ENCODE measurements at places on chromosomes 5 and 9. TPM values are rescaled to one million over a fixed set of nuclear protein-coding genes. Genes with fewer than 3 reads are reported as not detected.

PCDHGA11 gene
- 11.1 TPM for total RNA-seq

DNA sequence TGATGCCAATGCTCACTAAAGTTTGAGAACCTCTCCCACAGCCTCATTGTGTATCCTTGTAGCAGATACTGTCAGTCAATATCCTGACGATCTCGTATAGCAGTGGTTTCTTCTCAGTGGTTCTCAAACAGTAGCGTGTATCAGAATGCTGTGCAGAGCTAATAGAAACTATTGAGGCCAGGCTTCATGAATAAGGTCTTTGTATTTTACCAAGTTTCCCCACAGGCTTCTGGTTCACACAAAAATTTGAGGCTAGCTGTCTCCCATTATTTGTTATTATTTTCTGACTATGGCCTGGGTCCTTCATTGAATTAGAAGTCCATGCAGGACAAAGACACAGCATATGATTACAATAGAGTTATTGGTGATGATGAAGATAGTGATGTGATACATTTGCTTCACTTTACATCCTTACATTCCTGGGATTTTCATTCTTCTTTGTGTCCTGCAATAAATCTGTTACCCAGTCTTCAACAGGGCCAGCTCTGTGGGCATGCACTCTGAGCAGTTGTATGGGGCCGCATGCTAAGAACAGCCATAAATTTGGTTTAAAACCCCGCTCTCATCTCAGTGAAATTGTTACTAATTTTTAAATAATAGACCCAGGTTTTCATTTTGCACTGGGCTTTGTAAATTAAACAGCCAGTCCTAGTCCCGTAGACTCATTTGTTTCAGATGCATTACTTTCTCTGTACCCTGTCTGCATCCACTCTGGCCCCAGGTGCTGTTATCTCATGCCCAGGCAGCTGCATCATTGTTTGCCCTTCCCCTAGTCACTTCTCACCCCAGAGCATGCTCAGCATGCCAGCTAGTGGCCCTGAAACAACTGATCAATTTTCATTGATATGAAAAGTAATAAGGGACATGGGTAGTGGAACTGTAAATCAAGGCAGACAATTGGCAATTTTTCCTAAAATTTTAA is 199.9 kb upstream of the PIK3R1 start:
- H3K4me1 ChIP-seq, result no peaks in the 10 kb centered on the region
- H3K4me3 ChIP-seq, result no peak overlapping the region
- H3K27ac ChIP-seq, result no peak overlapping the region
- no peaks in the 10 kb centered on the region for H3K36me3 ChIP-seq

DNA sequence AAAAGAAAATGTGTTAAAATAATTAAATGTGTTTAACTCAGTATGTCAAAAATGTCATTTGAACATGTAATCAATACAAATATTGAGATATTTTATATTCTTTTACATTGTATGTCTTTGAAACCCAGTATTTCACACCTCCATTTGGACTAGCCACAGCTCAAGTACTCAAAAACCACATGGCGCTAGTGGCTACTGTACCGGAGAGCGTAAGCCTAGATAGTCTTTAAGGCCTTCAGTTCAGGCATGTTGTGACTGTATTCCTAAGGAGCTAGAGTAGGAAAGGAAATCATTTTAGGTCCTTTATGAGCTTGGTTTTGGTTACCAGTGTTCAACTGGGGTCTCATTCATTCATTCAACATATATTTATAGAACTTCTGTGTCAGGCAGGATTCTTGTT is 12.8 kb downstream of the FBXW2 start:
- H3K36me3 ChIP-seq, result peaks cover 25% of the 10 kb centered on the region
- no peaks in the 10 kb centered on the region for H3K27me3 ChIP-seq
- H3K27ac ChIP-seq, result no peak overlapping the region
- no peaks in the 10 kb centered on the region for H3K4me1 ChIP-seq

DNA sequence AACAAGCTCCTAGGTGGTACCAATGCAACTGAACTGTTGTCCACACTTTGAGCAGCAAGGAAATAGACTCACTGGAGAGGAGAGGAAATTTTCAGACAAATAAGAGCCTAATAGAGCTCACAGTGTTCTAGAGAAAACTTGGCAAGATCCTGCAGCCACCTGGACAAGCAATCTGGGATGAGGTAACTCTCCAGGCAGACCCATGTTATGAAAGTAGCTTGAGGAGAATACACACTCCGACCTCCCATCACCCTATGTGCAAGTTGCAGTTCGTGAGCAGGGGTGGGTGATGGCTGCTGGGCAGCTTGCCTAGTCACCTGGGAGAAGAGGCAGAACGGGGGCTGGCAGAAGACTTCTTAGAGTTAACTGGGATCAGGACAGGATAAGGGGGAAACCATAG is 102.2 kb downstream of the KLF4 start:
- no peak overlapping the region for H3K27ac ChIP-seq
- H3K4me1 ChIP-seq, result no peaks in the 10 kb centered on the region
- H3K36me3 ChIP-seq, result no peaks in the 10 kb centered on the region
- H3K27me3 ChIP-seq, result no peaks in the 10 kb centered on the region
- no peak for DNase-seq
- no peak overlapping the region for H3K4me3 ChIP-seq

DNA sequence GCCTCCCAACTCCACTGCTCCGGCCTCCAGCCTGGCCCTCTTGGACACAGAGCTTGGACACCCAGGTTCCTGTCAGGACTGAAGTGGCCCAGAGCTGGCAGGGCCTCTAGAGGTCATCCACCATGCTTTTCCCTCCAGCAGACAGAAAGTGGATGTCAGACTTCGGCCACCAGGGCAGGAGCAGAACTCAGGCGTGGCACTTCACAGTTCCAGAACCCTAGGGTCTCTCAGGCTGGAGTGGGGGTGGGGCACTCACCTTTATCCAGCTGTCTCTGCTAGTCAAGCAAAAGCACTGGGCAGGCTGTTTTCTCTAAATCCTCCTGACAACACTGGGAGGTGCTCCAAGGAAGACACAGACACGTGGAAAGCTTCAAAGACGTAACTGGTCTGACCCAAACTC is 35.6 kb upstream of the N4BP3 start:
- peaks cover 3% of the 10 kb centered on the region for H3K27me3 ChIP-seq
- no peak overlapping the region for H3K27ac ChIP-seq
- H3K4me1 ChIP-seq, result no peaks in the 10 kb centered on the region

GRCh38 chr9:120971938-120972337 is 45.3 kb upstream of the TRAF1 start:
- no peaks in the 10 kb centered on the region for H3K36me3 ChIP-seq
- H3K27ac ChIP-seq, result no peak overlapping the region
- H3K4me1 ChIP-seq, result no peaks in the 10 kb centered on the region
- no peak for DNase-seq
- H3K4me3 ChIP-seq, result no peak overlapping the region
- no peaks in the 10 kb centered on the region for H3K27me3 ChIP-seq

- no peak overlapping the region for H3K4me3 ChIP-seq
- H3K4me1 ChIP-seq, result peaks cover 13% of the 10 kb centered on the region
- no peaks in the 10 kb centered on the region for H3K36me3 ChIP-seq
- no peak overlapping the region for H3K27ac ChIP-seq
- DNase-seq, result no peak
These were observed 13.9 kb upstream of the TMEM250 start for GRCh38 chr9:136132512-136133050.
